ENCODE measurements at places on chromosomes 1 and 21.

DNA sequence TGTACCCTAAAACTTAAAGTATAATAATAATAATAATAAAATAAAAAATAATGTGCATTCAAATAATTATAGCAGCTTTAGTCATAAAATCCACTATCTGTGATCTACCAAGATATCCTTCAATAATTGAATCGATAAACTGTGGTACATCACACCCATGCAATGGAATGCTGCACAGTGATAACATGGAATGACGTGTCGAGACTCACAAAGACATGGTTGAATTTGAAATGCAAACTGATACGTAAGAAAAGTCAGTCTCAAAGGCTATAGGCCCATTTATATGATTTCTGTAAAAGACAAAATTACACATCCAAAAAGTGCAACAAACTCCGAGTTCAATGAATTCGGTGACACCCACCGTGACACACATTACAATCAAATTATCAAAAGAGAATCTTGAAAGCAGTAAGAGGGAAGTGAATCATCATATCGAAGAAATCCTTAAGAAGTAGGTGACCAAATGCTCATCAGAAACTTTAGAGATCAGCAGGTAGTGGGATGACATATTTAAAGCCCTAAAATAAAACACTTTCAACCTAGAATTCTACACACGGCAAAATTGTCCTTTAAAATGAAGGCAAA lies 5.2 kb upstream of the SPRR2E start:
- no peak for DNase-seq

DNA sequence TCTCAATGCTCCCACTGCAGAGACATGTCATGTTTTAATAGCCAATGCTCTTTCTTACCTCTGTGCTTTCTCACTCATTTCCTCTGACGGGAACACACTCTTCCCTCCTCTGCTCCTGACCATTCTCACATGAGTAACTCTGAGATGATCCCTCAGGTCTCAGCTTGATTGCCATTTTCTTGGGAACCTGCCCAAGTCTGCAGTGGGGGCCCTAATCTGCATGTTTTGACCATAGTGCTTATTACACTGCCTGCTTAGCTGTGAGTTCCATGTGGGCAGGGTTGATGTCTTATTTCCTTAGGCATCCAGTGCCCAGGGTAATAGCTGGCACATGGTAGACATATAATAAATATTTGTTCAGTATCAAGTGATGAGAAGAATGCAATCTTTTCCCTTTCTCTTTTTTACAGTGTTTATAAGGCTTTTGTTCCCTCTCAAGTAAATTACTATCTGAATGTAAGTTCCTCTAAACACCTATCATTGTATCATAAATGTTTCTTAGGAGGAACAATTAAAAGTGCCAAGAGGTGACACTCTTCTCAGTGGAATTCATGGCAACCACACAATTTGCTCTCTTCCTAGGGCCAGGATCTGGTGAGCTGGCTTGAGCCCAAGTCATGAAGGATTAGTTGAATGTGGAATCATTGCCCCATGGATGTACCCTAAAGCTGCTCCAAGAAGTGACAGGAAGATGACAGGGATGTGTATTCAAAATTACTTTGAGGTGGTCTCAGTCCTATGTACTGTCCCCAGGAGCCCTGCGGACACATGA lies 485.4 kb upstream of the USP24 start:
- DNase-seq = no peak

DNA sequence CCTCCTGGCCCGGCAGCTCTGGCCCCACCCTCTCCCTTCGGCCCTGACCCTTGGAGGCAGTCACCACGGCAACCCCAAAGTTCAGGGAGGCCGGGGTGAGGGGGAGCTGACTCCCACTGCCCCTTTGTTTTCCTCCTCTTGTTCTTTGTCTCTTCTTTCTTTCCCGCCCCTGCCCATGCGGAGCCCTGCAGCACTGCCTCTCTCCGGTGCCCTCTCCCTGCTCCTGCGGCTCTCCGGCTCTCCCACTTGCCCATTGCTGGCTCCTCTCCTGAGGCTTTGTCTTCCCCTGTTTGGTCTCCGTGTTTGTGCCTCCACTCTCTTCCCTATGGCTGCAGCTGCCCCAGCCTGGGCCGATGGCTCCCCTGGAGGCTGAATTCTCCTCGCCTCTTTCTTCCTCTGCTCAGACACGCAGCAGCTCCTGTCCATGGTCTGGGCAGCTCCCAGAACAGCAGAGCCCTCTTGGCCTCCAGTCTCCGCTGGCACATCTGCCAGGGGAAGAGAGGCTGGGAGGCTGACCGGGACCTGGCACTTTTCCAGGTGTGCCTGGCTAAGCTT lies 5.8 kb downstream of the CELSR2 start:
- no peak for DNase-seq

GRCh38 chr1:200258447-200259375 lies 151.1 kb downstream of the ZNF281 start:
- no peak for DNase-seq

DNA sequence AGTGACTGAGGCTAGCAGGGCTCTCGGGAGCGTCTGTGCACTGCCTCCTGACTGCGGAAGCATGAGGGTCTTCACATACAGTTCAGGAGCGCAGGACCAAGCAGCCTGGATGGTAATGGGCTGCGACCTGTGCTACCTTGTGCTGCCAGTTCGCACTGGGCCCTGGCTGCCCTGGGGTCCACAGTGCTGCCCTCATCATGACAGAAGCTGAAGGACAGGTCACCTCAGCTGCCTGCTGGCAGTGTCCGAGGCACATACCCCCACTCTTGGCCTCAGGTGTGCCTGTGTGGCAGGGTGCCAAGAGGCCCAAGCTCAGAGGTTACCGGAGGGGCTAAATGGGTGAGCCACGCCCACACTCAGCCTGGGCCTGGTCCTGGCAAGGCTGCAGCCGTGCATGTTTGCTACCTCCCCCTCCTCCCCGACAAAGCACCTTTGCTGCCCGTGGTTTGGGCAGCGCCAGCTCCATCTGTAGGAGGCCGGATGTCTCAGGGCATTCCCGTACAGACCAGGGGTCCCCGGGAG lies 4.4 kb downstream of the JMJD4 start:
- no peak for DNase-seq

- no peak for DNase-seq
These were observed 39.0 kb upstream of the USH2A start for GRCh38 chr1:216462066-216462775.

Measured in hematopoietic multipotent progenitor cell treated with erythropoietin and hydrocortisone succinate and interleukin-3 and kit ligand, for 15 days (in vitro differentiated cells).